T-cell (primary cell): ENCODE measurements at places on chromosomes 1 and 21.

- no peak for DNase-seq
These were observed 16.2 kb upstream of the POFUT2 start for GRCh38 chr21:45303751-45304475.

DNA sequence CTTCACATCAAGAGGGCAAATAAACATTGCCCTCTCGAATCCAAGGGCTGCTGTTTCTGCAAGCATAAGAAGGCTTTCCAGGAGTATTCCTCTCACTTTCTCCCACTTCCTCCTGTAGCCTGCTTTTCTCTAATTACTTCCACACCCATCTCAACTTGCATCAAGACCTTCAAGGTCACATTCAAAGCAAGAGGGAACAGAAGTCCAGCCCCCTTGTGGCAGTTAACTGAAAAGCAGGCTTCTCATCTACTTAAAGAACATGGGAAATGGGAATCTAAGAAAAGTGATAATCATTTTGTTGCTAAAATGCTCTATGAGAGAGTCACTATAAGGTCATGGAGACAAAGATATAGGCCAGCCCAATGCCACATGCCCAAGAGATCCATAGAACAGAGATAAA lies 874.4 kb downstream of the KCNT2 start:
- no peak for DNase-seq

DNA sequence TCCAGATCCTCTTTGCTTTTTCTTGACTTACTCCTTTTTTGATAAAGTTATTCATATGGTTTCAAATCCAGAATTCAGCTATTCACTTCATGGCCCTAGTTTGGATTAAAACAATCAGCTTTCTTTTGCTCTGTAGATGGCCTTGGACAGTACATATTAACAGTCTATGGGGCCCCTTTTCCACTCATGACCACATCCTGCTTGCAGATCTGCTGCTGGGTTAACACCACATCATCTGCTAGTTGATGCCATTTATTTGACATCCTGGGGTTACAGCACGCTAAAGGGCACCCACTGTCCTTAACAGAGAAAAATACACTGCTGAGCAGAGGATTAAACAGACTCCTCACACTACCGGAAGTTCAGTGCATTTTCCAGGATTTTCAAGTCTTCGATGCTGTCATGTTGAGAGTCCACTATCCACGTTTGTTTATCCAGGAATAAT lies 941 bp upstream of the IFI16 start:
- peak; percentile 57 for DNase-seq

- no peak for DNase-seq
These were observed 246.6 kb downstream of the RRAGC start for GRCh38 chr1:38612951-38613350.

DNA sequence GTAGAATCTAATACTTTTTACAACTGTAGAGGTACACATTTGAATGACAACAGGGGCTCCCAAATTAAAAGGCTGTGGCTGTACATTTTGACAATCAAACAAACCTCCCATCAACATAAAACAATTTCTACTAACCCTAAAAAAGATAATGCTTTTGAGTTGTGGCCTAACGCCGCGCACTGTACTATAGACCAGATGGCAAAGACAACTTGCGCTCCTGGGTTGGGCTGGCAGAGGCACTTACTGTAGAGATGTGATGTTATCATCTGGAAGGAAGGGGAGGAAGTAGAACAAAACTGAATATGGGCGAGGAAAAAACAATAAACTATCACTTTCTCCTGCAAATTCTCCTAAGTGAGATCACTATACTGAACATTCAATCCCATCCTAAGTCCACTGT lies 26.1 kb downstream of the SPRTN start:
- no peak for DNase-seq

DNA sequence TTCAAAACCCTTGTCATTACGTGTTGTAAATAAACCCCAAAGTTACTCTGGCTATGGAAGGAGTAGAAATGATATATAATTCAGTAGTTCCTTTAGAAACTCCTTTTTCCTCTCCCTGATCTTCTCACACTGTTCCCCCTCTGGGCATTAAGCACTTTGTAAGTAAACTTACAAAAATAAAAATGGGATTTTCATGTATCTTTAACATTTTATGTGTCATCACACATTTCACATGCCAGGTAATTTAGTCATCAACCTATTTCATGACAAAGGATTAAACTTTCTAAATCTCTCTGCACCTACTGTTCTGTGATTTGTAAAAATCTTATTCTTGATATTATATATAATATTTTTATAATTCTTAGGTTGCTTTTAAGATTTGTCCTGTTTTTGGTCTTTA lies 176.9 kb downstream of the NEK7 start:
- no peak for DNase-seq

GRCh38 chr1:69707103-69707502 lies 139.4 kb downstream of the LRRC7 start:
- no peak for DNase-seq

DNA sequence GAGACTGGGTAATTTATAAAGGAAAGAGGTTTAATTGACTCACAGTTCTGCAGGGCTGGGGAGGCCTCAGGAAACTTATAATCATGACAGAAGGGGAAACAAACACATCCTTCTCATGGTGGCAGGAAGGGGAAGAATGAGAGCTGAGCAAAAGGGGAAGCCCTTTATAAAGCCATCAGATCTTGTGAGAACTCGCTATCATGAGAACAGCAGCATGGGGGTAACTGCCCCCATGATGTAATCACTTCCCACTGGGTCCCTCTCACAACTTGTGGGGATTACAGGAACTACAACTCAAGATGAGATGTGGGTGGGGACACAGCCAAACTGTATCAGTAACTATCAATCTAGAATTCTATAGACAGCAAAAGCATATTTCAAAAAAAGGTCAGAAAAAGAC lies 64.7 kb upstream of the ACTRT2 start:
- DNase-seq, result no peak

- no peak for DNase-seq
These were observed 30.9 kb downstream of the TRIM11 start for GRCh38 chr1:228375578-228376261.

GRCh38 chr1:111570781-111571181 lies 48.8 kb upstream of the RAP1A start:
- peak; percentile 37 for DNase-seq

GRCh38 chr1:217388522-217389065 lies 242.3 kb downstream of the GPATCH2 start:
- no peak for DNase-seq

DNA sequence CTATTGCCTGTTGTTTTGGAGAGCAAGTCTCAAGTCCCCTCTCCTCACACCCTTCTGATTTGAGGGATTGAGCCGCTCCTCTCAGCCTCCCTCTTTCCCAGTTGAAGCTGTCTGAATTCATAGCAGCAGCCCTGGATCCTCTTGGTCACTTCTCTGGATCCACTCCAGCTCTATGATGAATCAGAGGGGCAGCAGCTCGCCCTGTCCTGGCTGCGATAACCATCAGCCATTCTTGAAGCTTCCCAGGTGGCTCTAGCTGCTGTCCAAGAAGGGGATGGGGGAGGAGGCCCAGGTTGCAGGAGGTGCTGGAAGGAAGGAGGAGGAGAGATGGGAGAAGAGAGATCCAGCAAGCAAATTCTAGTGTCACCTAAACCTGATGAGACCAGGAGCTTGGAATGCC lies 31.3 kb downstream of the WNT4 start:
- no peak for DNase-seq

GRCh38 chr1:237570530-237570929 lies 320.2 kb downstream of the ZP4 start:
- DNase-seq, result no peak

- no peak for DNase-seq
These were observed 351.4 kb downstream of the HLX start for GRCh38 chr1:221230605-221231004.

DNA sequence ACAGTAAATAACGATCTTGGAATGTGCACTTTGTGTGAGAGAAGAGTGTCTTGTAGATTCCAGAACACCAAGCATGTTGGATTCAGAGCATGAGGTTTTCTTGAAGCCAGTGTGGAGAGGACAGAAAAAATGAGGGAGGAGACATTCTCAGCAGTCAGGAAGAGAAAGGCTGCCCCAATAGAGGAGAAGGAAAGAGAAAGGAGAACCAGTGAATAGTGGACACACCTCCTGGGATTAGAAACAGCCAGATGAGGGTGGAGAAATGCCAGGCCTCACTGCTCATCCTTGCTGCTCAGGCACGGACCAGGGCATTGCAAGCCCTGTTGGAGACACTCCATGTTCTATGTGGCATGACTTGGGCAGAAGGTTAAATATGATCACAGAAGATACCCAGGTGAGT lies 69.0 kb upstream of the KAZN start:
- no peak for DNase-seq

- peak; percentile 17 for DNase-seq
These were observed 1.1 kb upstream of the RCAN3 start for GRCh38 chr1:24501371-24502064.

DNA sequence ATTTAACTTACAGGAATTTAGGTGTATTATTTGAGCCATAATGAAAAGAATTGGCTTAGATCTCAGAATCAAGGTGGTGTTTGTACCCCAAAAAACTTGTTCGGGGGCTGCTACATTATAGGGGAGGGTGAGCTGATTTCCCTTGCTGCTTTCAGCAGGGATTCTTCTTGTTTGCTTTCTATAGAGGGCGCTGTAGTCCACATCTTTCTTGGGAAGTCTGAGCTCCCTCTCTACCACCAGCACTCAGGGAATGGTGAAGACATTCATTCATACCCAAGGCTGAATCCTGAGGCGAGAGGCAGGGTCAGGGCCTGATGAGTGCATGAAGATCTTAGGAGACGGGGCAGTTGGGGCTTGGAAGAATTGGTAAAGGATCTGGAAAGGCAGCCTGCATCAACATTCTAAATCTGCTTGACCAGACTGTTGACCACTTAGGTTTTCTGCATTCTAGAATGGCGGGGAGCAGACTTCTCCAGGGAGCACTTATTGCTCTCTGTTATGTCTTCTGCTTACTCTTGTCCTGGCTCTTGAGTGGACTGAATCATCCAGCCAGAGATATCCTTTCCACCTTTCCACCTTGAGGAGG lies 18.9 kb downstream of the SPATA46 start:
- DNase-seq, result no peak

GRCh38 chr1:196152975-196153374 lies 455.3 kb downstream of the KCNT2 start:
- no peak for DNase-seq

DNA sequence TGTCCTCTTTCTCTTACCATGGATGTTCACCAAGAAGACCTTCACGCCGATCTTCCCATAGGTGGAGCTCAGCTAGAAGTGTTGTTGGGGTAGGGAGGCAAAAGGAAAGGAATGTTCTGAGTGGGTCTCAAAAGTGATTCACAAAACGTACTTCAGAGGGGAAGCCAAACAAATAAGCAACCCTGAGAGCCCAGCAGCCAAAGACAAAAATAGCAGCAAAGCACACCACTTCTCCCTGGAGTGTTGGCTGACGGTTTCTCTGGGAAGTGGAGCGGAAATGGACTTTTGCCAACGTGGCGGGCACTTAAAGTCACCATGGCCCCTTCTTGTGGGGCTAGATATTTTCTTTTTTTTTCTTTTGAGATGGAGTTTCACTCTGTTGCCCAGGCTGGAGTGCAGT lies 23.1 kb downstream of the SLC26A9 start:
- DNase-seq, result no peak

GRCh38 chr1:51833700-51834099 lies 44.8 kb downstream of the NRDC start:
- DNase-seq, result no peak

- no peak for DNase-seq
These were observed 112.3 kb upstream of the ZRANB2 start for GRCh38 chr1:71193153-71193552.

GRCh38 chr1:230348386-230349019 lies 77.6 kb downstream of the PGBD5 start:
- DNase-seq, result no peak

- DNase-seq, result no peak
These were observed 45.4 kb downstream of the YARS1 start for GRCh38 chr1:32771561-32772280.

GRCh38 chr1:16366722-16367257 lies at the start of gene SZRD1:
SZRD1 (plus strand) TSS chr1:16367242; CDS start chr1:16367258, 16 bp downstream.
- peak; percentile 94 for DNase-seq

GRCh38 chr1:174746024-174746808 lies 253.5 kb upstream of the CACYBP start:
- DNase-seq, result no peak

GRCh38 chr1:41416552-41417334 lies 55.5 kb downstream of the FOXO6 start:
- peak; percentile 52 for DNase-seq

DNA sequence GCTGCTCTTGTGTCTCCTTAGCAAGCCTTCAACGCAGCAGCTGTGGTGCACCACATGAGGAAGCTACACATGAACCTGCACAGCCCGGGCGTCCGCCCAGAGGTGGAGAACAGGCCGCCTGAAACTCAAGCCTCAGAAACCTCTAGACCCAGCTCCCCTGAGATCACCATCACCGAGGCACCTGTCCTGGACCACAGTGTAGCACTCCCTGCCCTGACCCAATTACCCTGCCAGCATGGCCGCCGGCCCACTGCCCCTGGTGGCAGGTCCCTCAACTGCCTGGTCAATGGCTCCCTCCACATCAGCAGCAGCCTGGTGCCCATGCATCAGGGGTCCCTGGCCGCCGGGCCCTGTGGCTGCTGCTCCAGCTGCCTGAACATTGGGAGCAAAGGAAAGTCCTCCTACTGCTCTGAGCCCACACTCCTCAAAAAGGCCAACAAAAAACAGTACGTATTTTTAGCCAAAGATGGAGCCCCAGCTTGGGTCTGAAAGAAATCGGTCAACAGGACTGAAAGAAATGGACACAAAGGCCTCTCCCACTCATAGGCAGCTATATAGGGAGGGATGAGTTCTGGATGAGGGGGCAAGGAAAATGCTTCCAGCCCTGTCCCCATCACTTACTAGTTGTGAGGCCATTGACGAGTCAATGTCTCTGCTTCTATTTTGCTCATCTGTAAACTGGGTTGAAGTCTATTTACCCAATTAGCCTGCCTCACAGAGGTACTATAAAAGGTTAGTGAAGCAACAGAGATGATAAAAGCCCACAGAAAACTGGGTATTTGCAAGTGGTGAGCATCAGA lies 28.5 kb downstream of the CAMK1G start:
- DNase-seq, result no peak

GRCh38 chr1:48749068-48749467 lies 27.6 kb downstream of the BEND5 start:
- no peak for DNase-seq

DNA sequence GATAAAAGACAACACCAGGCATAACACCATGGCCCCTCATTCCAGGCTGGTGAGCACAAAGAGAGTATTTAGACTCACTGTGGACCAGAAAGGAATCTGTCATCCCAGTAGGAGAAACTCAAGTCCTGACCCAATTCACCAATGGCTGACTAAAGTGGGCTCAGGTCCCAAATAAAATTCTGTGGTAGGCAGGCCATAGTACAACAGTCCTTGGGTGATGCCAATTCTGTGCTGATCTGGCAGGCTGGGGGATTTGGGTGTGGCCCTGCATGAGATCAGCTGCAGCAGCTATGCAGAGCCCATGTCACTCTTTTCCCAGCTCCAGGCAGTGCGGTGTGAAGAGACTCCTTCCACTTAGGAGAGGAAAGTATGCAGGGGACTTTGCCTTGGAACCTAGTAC lies 245.1 kb downstream of the LBR start:
- DNase-seq, result no peak

DNA sequence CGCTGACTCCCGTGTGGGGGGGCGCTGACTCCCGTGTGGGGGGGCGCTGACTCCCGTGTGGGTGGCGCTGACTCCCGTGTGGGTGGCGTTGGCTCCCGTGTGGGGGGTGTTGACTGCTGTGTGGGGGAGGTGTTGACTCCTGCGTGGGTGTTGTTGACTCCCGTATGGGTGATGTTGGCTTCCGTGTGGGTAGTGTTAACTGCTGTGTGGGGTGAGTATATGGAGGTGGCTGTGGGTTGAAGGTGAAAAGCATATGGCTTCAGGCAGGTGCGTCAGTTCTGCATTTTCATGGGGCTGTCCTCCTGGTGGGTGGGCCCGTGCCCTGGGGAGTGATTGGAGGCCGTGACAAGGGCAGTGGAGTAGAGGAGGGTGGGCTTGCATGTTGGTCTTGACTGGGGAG lies 7.9 kb downstream of the PLCH2 start:
- DNase-seq, result no peak
